ENCODE measurements at places on chromosomes 2 and 18.

DNA sequence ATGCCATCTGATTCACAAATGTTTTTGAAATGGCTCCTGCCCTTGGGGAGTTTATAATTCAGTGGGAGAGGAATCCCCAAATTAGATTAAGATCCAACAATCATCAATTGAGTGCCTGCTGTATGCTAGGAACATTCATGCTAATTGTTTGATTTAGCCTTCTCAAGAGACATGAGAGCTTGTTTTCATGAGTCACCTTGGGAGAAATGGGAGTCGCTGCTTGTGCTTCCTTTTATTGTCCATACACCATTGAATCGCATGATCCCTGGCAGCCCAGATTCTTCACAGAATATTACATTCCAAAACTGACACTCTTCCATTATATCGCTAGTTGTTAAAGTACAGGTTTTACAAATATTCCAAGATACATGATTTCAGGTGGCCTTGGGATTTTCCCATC, 106.0 kb upstream of the MAP3K20 start:
- H3K4me3 ChIP-seq = no peak overlapping the region
- no peak overlapping the region for H3K27ac ChIP-seq
- no peaks in the 10 kb centered on the region for H3K36me3 ChIP-seq
- H3K27me3 ChIP-seq = peaks cover 64% of the 10 kb centered on the region
- DNase-seq = no peak
- no peaks in the 10 kb centered on the region for H3K4me1 ChIP-seq

DNA sequence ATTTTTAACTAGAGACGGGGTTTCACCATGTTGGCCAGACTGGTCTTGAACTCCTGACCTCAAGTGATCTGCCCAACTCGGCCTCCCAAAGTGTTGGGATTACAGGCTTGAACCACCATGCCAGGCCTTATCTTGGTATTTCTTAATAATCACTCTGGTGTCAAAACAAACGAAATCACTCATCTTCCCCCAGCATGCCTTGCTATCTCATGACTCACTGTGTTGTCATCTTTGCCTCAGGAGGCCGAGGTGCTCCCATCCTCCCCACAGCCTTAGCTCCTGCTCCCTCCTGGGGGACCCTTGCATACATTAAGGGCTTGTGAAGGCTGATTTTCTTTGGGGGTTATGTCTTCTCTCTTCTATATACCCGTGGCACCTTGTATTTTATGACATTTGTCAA, 250.1 kb upstream of the DPP10 start:
- no peaks in the 10 kb centered on the region for H3K36me3 ChIP-seq
- H3K4me3 ChIP-seq = no peak overlapping the region

DNA sequence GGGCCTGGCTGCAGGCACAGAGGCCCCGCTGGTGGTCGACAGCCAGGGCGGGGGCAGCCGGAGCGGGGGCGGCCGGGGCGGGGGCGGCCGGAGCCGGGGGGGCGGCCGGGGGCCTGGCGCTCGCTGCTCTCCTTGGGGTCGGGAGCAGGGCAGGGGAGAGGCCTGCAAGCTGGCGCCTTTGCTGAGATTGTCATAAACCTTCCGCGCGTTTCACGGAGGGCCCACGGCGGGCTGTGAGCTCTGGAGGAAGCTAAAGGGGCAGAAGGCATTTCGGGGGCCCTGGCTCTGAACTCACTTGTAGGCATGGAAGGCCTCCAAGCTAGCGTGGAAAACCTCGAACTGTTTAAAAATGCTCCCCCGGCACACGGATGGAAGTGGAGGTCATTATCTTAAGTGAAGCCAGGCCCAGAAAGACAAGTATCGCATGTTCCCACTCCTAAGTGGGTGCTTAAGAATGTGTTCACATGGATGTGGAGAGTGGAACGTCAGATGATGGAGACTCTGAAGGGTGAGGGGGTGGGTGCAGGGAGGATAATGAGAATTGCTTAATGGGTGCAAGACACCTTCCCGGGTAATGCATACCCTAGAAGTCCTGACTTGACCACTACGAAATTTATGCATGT, 629 bp downstream of the PRELID3A start:
- H3K27me3 ChIP-seq = peaks cover 7% of the 10 kb centered on the region
- peaks cover 10% of the 10 kb centered on the region for H3K4me1 ChIP-seq
- H3K36me3 ChIP-seq = peaks cover 7% of the 10 kb centered on the region

GRCh38 chr2:12090072-12090471, 343.6 kb downstream of the LPIN1 start:
- no peak overlapping the region for H3K27ac ChIP-seq
- DNase-seq = no peak
- no peak overlapping the region for H3K4me3 ChIP-seq
- H3K4me1 ChIP-seq = no peaks in the 10 kb centered on the region
- H3K27me3 ChIP-seq = peaks cover 18% of the 10 kb centered on the region

DNA sequence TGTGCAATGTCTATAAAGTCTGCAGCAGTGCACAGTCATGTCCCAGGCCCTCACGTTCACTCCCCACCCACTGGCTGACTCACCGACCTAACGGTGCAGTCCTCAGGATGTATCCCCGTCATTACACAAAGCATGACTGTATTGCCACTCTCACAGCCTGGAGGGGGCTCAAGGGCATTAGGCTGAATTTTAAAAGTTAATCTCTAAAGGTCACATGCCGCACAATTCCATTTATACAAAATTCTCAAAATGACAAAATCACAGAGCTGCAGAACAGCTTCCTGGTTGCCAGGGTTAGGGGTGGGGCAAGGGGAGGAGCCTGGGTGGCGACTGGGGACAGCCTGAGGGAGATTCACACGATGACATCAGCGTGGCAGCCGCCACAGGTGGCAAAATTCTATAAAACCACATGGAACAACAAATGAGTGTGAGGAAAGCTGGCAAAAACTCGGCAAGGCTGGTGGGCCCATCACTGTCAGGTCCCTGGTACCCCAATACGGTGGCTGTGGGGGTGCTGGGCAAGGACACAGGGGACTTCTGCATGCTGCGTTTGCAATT, 97.6 kb downstream of the NDUFA10 start:
- peak overlapping the region; percentile 85 for H3K4me3 ChIP-seq
- peaks cover 20% of the 10 kb centered on the region for H3K4me1 ChIP-seq
- peaks cover 18% of the 10 kb centered on the region for H3K27me3 ChIP-seq
- no peaks in the 10 kb centered on the region for H3K36me3 ChIP-seq
- peak; percentile 54 for DNase-seq

- H3K4me3 ChIP-seq = peak overlapping the region; percentile 21
- no peaks in the 10 kb centered on the region for H3K27me3 ChIP-seq
- H3K36me3 ChIP-seq = peaks cover 52% of the 10 kb centered on the region
- no peak for DNase-seq
- H3K4me1 ChIP-seq = peaks cover 23% of the 10 kb centered on the region
Measured at GRCh38 chr18:79912994-79913831, 38.2 kb downstream of the SLC66A2 start.

GRCh38 chr2:2328848-2329247, 2.2 kb downstream of the MYT1L start:
- no peaks in the 10 kb centered on the region for H3K36me3 ChIP-seq
- no peak overlapping the region for H3K4me3 ChIP-seq
- no peaks in the 10 kb centered on the region for H3K27me3 ChIP-seq
- H3K4me1 ChIP-seq = no peaks in the 10 kb centered on the region

DNA sequence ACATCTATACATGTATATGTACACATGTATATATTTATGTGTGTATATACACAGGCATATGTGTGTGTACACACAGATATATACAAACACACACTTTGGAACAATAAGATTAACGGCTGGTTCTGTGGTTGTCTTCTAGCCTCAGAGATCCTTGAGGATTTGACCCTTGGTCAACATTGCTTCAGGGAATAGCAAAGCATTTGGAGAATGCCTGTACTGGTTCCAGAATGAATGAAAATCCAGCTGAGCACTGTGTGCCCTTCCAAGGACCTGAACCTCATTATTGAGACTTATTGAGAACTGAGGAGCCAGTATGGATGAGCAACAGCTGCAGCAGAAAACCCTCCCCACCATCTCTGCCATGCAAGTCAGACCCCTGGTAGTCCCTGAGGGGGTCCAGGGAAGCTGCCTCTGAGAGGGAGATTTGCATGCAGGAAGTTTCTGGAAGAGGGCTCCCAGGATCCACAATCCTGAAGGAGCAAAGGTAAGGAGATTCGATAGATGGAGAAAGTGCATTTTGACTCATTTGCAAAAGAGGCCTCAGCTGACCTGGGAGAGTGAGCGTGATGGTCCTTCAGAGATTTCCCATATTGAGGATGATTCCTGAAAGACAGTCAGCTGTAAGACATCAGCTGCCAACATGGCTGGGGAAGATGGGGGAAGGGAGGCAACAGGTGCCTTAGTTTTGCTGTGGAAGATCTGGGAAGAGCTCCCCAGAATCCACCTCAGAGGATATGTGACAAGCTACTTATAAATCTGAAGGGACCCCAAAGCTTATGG, 166.6 kb upstream of the NCKAP5 start:
- H3K4me1 ChIP-seq = no peaks in the 10 kb centered on the region
- no peak overlapping the region for H3K27ac ChIP-seq
- no peak for DNase-seq
- H3K27me3 ChIP-seq = peaks cover 3% of the 10 kb centered on the region
- H3K36me3 ChIP-seq = no peaks in the 10 kb centered on the region
- H3K4me3 ChIP-seq = no peak overlapping the region

- no peaks in the 10 kb centered on the region for H3K36me3 ChIP-seq
- H3K27me3 ChIP-seq = peaks cover 26% of the 10 kb centered on the region
- no peak overlapping the region for H3K4me3 ChIP-seq
- no peak for DNase-seq
Measured at GRCh38 chr2:216768908-216769411, 73.6 kb upstream of the IGFBP5 start.

Measured in effector memory CD8-positive, alpha-beta T cell (primary cell).